ENCODE measurements at places on chromosomes 7 and 10.

DNA sequence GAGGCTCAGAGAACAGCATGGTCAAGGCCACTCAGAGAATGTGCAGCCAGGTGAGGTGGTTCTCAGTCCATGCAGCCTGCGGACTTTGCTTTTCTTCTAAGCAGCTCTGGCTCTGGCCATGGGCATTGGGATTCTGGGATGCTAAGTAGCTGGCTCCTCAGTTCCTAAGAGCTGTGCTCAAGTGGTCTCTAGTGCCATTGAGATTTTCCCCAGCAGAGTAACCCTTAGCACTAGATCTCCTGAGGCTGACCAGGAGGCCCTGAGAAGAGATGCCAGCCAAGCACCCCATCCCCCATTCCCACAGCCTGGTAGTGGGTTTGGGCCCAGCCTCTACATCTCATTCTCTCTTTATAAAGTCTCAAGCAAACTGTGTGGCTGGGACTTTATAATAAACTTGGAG is 77.1 kb downstream of the KCNMA1 start:
- DNase-seq, result no peak

GRCh38 chr10:33483816-33484190 is 149.3 kb upstream of the NRP1 start:
- DNase-seq, result no peak

- peak; percentile 5 for DNase-seq
Measured at GRCh38 chr10:2992401-2993198, 74.7 kb upstream of the PFKP start.

DNA sequence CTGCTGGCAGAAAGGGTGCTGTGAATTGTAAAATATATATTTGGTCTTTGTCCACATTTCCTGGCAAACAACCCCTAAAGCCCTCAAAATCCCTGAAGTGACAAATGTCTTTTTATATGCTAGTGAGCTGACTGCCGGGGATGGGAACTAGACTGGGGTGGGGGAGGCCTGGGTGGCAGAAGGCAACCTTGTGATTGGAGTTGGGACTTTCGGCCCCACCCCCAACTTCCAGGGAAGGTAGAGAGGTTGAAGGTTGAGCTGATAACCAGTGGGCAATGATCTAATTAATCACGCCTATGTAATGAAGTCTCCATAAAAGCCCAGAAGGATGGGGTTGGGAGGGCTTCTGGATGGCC is 2.7 kb downstream of the EPHA1 start:
- no peak for DNase-seq

DNA sequence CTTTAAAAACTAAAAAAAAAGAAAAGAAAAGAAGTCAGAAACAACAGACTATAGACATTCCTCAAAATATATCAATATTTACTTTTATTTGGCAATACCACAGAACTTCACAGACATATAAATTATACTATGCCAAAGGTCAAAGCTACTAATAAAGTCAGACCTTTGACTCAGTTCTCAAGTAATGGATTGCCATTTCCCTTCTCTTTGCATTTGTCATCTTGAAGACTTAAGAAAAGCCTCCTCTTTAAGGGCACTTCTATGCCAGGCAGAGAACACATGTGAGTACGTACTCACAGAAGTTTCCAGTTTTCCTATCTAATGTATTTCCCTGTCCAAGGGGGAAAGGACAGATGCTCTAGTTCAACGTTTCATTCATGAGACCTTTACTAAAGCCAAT is 37.6 kb downstream of the TNPO3 start:
- DNase-seq, result no peak

DNA sequence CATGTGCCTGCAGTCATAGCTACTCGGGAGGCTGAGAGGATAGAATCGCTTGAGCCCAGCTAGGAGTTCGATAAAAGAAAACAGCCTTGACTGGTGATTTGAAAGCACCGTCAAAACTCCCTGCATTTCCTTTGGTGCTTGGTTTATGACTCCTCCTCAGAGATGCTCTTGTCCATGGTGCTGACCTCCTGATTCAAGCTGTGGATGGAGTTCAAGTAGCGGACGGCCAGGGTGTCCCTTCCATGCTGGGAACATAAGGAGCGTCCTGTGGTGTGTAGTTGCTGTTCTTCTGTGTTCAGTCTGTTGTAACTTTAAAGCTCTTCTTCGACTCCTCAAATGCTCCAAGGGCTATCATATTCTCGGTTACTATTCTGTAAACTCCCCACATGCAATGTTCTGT is 382.5 kb upstream of the KIAA1217 start:
- DNase-seq, result no peak

DNA sequence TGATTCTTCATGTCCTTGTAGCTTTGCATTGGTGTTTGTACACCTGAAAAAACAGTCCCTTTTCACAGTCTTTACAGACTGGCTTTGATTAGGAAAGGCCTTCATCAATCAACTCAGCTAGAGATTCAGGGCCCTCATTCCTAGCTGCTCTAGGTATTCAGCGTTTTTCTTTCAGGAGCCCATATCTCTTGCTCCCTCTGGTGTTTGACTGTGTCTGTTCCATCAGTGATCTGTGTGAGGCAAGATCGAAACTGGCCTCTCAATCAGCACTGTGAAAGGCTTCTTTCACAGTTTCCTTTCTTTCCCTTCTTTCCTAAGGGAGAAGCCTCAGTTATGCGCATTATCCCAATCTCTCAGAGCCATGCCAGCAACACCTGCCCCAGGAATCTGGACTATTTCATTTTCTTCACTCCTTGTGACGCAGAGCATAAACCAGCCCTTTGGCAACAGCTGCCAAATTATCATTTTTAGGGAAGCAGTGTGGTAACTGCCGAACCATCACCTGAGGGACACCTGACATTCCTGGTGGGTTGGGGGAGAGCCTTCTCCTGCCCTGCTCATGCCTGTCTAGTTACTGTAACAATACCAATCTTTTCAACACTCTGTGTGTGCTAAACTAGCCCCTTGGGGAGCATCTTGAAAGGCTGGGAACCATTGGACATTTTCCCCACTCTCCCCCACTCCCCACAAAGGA is 75.7 kb upstream of the CCDC71L start:
- DNase-seq, result peak; percentile 64

DNA sequence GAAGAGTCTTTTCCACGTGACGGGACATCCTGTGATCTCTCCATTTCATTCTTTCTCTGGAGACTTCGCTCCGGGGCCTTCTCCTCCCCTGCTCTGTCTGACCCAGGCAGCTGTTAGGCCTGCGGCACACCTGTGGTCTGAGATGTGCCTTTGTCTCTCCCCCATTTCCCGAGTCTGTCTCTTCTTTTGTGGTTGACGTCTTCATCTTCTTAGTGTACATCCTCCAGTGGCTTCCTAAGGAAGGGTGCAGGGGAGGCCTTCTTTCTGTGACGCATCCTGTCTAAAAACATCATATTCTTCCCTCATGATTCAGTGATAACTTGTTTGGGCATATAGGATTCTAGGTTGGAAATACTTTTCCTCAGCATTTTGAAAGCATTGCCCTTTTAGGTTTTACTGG is 17.2 kb upstream of the ATP6V0E2 start:
- no peak for DNase-seq

GRCh38 chr10:34181553-34182300 is 633.4 kb downstream of the PARD3 start:
- no peak for DNase-seq

DNA sequence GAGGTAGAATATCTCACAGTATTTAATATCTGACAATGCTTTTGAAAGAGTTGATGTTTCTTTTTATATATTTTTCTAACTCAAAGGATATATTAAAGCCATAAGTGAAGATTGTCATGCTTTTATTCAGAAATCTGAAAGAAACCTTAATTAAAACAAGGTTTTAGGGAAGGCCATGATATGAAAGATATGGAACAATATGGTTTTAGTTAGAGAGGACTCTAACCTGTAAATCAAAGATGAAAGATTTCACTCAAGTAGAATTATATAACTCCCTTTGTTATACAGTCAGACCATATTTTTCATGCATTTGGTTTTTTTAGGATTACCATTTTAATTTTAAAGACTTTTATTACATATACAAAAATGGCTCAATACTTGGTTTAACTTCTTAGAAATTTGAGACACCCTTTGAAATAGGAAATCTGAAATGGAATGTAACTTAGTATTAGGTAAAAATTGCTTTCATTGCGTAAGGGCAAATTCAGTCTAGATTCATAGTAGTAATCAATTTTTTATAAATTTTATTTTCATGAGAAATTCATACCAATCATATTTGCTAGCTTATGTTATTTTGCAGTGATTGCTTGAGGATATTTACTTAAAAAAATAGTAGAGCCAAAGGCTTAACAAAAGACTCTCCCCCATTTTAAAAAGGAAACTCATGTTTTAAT is 119.8 kb downstream of the TWIST1 start:
- DNase-seq, result no peak

DNA sequence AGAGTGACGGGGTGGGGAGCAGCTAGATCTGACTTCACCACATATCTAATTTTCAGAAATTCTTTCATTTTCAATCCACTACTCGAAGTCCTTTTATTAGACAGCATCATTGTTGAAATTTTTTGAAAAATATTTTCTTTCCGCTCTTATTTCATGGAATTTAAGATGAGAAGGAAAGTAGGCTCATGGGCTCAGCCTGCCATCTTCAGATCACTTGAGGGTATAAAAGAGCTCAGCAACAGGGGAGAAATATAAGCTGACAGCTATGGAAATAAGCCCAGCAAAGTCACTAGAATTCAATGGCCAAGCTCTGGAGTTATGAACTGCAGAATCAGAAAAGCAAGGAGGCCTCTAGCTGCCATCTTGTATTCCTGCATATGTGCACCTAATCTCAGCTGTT is 389.1 kb downstream of the XPNPEP1 start:
- DNase-seq, result no peak

DNA sequence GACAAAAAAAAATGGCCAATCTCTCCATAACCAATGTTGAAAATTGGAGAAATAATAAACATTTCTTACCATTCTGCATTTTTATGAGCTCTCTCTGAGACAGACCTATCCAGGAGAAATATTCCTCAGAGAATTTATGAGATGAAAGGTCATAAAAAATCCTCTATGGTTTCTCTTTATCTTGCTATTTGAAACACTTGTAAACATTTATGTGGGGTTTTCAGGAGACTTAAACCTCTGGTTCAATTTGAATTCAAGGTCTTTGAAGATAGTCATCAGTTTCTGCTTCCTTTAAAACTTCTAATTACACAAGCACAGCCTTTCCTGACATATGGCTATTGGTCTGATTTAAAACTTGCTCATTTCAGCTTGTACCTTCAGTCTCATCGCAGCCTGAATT is 78.5 kb upstream of the APBB1IP start:
- no peak for DNase-seq

GRCh38 chr10:71383972-71384687 is 12.6 kb upstream of the CDH23 start:
- DNase-seq, result peak; percentile 61

DNA sequence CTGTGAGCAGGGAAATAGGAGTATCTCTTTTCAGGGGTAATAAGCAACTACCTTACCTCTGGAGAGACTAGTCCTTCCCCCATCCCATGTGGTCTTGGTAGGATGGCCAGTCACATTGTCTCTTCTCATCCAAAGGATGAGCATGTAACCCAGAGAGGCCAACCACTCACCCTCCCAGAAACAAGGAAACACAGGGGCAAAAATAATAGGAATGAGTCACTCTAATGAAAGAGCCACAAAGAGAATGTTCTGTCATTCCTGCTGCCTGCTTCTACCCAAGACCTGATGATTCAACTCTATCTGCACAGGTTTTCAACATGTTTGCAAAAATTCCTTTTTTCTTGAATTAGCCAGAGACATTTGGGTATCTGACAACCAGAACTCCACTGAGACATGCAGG is 99.3 kb upstream of the NFE2L3 start:
- no peak for DNase-seq

- DNase-seq, result peak; percentile 42
Measured at GRCh38 chr7:151818674-151819519, 58.0 kb downstream of the PRKAG2 start.

DNA sequence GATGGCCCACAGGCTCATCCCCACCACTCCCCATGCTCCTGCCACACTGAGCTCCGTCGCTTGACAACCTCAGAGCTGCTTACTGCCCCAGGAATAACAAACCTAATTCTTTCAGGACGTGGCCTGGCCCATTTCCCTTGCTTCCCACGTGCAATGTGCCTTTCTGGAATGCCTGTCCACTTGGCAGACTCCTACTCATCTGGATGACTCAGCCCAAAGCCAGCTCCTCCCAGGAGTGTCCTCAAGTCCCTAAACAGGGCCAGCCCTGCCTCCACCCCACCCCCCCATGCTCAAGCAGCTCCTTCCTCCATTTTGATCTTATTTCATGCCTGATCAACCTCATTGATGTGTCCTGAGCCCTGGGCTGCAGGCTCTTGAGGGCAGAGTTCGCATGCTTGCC is 164.9 kb upstream of the RNF32 start:
- DNase-seq, result no peak

DNA sequence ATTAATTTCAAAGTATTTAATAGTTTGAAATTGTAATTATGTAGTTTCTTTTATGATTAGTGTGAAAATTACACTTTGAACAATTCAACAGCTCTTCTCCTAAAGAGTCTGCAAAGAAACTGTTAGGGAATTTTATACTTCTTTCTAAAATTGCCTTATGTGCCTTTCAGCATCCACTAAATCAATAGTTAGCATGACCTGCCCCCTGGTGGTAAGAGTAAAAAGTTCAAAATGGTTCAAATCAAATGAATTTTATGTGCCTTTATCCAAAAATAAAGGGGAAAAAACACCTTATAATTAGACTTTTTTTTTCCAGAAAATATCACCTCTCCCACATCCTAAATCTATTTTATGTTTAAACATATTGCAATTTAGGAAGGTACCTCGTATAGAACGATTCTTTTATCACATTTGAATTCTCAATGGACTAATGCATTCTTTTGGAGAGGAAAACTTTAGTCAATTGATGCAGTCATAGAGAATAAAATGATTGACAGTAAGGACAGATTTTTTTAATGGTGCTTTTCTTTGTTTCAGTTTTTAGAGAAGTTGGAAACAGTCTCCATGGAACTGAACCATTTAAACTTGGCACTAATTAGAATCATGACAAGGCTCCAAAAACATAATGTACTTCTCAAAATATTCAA is 163.7 kb downstream of the SEMA3D start:
- peak; percentile 52 for DNase-seq

DNA sequence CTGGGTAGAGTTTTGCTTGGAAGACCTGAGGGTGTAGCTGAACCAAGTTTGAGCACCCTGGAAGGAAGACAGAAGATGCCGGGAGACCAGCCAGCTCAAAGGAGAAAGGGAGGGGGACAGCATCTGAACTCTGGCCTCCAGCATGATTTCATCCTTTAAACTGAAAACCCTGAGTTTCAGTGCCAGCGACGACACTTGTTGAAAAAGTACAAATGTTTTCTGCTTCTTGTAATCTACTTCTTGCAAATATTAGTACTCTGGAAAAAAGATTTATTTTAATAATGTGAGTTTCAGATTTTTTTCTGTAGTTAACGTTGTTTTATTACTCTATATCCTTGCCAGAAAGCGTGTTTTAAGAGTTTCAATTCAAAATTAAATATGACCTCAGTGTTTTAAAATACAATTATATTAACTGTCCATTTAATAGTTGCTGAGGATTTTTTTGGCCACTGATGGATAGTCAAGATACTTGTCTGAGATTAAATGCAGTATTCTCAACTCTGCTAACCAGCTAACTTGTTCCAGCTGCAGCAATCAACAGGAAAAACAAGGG is 227.7 kb downstream of the MGMT start:
- no peak for DNase-seq
